ENCODE measurements at places on chromosomes 4 and X.

DNA sequence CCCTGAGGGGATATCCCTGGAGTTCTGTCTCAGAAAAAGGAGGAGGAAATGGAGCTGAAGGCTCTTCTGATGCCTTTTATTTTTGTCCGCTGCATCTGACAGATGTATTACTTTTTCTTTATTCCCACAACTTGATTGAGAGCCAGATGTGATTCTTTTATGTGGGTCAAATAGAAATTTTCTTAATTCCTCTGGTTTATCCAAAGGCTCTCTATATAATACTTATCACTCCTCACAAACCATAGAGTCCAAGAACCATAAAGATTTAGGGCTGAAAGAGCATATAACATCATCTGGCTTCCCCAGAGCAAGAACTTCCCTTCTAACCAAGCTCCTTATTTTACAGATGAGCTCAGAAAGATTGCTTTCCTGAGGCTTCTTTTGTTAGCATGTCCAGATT lies 756.7 kb upstream of the FAM241A start:
- DNase-seq = no peak

DNA sequence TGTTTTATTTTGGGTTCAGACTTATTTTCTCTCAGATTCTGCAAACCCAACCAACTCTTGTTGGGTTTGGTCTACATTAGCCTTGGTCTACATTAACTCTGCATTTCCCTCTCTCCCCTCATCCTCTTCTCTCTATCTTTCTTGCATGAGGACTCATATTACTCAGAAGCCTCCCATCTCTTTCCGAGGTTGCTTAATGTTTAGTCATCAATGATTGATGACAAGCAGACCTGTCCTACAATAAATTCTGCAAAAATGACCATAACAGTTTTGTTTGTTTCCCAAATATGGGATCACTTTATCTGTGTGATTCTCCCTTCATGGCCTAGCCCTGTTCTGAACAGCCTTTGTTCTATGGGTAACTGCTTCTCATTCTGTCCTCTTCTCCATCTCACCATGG lies 75.2 kb downstream of the GABRB1 start:
- peak; percentile 23 for DNase-seq

DNA sequence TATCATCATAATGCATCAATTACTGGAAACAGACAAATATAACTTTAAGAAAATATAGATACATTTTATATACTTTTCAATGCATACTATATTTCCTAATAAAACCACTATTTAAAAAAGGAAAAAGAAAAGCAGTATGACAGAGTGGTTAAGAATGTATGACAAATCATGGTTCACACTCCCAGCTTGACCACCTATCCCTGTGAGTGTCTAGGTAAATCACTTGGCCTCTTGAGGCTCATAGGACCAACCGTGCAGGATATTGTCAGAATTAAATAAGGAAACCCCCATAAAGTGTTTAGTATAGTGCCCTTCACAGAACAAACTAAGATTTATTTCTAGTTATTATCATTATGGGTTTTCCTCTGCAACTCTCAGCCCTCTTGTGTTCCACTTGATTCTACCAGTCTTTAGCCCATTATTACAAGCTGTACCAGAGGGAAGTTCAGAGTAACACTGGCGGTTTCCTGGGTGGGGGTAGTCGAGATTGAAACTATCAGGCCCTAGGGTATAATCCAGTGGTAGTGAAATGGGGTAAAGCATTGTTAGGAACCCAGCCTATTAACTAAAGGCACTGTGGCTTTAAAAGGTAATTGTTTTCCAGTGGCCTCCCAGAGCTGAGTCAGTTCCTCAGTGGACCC lies 55.5 kb upstream of the PAK3 start:
- peak; percentile 81 for DNase-seq

GRCh38 chr4:183783306-183783705 lies 121.8 kb upstream of the STOX2 start:
- DNase-seq = no peak

GRCh38 chrX:70219938-70220764 lies 14.3 kb upstream of the AWAT1 start:
- peak; percentile 55 for DNase-seq
